Keratinocyte (primary cell): ENCODE measurements at places on chromosomes 3 and 15. TPM values are rescaled to one million over a fixed set of nuclear protein-coding genes. Genes with fewer than 3 reads are reported as not detected.

Gene GRK7
- not detected in 3 replicates for polyA plus RNA-seq

Gene C3orf22
- polyA plus RNA-seq: not detected in 3 replicates

Gene SLC22A14
- 0.08 to 0.37 TPM (median 0.20 TPM) in 3 replicates for polyA plus RNA-seq

Gene MFSD1
- polyA plus RNA-seq: 36.8 to 52.4 TPM (median 49.8 TPM) in 3 replicates

- no peak for DNase-seq
Measured at GRCh38 chr15:50222181-50222580, 40.2 kb downstream of the SLC27A2 start.

DNA sequence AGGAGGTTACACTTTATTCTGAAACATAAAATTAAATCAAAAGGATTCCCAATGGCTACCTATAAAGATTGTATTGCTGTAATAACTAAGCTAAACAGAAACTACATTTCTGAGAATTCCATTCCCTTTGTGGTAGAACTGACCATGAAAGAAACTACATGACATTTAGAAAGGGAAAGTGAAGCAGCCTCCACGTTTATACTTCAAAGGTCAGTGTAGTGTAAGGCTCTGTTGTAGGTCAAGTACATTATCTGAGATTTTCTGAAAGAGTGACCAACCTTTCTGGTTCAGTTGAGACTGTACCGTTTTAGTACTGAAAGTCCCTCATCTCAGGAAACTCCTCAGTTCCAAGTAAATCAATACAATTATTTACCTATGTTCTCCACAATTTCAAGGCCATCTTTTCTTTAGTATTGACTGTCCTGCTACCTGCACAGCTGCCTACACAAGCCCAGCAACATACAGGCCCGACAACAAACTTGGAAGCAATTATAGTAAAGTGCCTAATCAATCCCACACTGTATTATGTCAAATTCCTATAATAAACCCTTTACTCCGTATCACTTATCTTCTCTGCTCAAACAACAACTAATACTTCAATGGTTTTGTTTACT lies 343.0 kb downstream of the PLOD2 start:
- DNase-seq: no peak

GRCh38 chr3:102481050-102481449 lies 46.2 kb downstream of the ZPLD1 start:
- DNase-seq: no peak
